Foreskin keratinocyte (primary cell): ENCODE measurements at places on chromosomes 7 and 10. TPM values are rescaled to one million over a fixed set of nuclear protein-coding genes. Genes with fewer than 3 reads are reported as not detected.

Gene FFAR4
- not detected in 2 replicates for total RNA-seq

Gene ZPBP
- not detected in 2 replicates for total RNA-seq

Gene JCAD
- under 0.01 and 0.03 TPM in 2 replicates for total RNA-seq

Gene H2BK1
- not detected in 2 replicates for total RNA-seq

Gene CCDC146
- 1.2 and 1.7 TPM in 2 replicates for total RNA-seq

Gene SCIN
- 0.32 TPM in 1 of 2 replicates, not detected in the other for total RNA-seq

Gene FAM25A
- 0.56 TPM in 1 of 2 replicates, not detected in the other for total RNA-seq

Gene NANOS1
- 0.67 and 0.78 TPM in 2 replicates for total RNA-seq

Gene RBP3
- not detected in 2 replicates for total RNA-seq

Gene ACTR1A
- total RNA-seq, result 132 and 133 TPM in 2 replicates

Gene ELOVL3
- 0.21 and 0.31 TPM in 2 replicates for total RNA-seq

Gene TM9SF3
- total RNA-seq, result 90.0 and 90.9 TPM in 2 replicates

Gene CC2D2B
- total RNA-seq, result 0.24 TPM in 1 of 2 replicates, not detected in the other

Gene PRF1
- total RNA-seq, result not detected in 2 replicates

Gene RP9
- total RNA-seq, result 19.1 and 20.9 TPM in 2 replicates

Gene NKX1-2
- 4.5 and 5.5 TPM in 2 replicates for total RNA-seq

Gene MOGAT3
- total RNA-seq, result not detected in 2 replicates

Gene GFRA1
- total RNA-seq, result 0.03 TPM in 1 of 2 replicates, not detected in the other

Gene EPHA1
- total RNA-seq, result 35.0 and 38.9 TPM in 2 replicates

Gene PSMC2
- total RNA-seq, result 166 and 168 TPM in 2 replicates

Gene CCDC3
- total RNA-seq, result 0.20 and 0.32 TPM in 2 replicates
